AG09309 (cell line): ENCODE measurements at places on chromosomes 3 and 15.

- no peak for DNase-seq
Measured at GRCh38 chr3:162338514-162338913, 841.9 kb downstream of the OTOL1 start.

GRCh38 chr3:63993653-63994079 lies 29.6 kb downstream of the PSMD6 start:
- peak; percentile 46 for DNase-seq

DNA sequence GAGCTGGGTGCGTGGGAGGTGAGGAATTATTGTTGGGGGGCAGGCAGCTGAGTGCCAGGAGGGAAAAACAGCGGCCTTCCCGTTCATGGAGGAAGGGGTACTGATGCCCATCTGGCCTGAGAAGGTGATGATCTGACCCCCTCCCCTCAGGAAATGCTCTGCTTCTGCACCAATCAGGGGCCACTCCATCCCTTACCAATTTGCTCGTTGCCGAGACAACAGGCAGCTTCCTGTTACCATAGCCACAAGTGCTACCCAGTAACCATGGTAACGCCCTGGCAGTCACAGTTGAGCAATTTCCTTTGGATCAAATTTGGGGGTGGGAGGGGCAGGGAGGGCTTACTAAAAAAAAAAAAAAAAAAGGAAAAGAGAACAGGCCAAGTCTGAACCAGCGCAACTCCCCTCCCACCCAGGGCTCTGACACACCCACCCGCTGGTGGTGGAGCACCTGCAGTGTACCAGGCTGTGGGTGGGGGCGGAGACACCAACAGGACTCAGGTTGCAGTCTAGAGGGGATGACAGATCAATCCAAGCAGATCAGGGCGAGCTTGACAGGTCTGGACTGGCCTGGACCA lies 13.7 kb downstream of the CELF6 start:
- DNase-seq, result no peak

- DNase-seq, result peak; percentile 57
Measured at GRCh38 chr3:132595014-132595413, 2.1 kb upstream of the ACKR4 start.

DNA sequence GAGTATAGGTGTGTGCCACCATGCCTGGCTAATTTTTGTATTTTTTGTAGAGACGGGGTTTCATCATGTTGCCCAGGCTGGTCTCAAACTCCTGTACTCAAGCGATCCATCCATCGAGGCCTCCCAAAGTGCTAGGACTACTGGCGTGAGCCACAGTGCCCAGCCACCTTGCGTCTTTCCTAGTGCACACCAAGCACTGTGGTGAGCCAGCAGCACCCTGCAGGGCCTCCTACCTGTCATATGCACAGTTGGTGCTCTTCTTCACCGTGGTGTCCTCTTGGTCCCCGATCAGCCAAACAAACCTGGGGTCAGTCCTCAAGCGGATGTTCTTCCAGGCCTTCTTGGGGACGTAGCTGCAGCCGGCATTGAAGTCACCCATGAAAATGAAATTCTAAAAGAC lies 13.2 kb downstream of the DNASE1L3 start:
- DNase-seq, result no peak

GRCh38 chr3:27454461-27454860 lies 29.7 kb downstream of the SLC4A7 start:
- DNase-seq, result no peak

- DNase-seq, result no peak
Measured at GRCh38 chr3:17207979-17208378, 323.2 kb downstream of the PLCL2 start.

DNA sequence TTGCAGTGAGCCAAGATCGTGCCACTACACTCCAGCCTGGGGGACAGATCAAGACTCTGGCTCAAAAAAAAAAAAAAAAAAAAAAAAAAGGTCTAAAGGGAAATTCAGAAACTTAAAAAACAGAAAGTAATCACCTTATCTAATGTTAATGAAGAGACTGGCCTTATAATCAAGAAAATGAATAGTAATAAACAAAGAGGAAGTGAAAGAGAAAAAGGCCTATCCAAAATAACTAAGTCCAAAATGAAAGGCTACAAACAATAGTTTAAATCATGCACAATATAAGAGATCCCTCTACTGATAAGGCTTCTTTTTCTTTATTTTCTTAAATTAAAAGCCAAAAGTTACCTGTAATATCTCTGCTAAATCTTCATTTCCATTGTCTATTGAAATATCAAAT lies 37.1 kb upstream of the HDC start:
- DNase-seq, result no peak

GRCh38 chr3:137105277-137105977 lies 147.6 kb downstream of the IL20RB start:
- DNase-seq, result peak; percentile 27

DNA sequence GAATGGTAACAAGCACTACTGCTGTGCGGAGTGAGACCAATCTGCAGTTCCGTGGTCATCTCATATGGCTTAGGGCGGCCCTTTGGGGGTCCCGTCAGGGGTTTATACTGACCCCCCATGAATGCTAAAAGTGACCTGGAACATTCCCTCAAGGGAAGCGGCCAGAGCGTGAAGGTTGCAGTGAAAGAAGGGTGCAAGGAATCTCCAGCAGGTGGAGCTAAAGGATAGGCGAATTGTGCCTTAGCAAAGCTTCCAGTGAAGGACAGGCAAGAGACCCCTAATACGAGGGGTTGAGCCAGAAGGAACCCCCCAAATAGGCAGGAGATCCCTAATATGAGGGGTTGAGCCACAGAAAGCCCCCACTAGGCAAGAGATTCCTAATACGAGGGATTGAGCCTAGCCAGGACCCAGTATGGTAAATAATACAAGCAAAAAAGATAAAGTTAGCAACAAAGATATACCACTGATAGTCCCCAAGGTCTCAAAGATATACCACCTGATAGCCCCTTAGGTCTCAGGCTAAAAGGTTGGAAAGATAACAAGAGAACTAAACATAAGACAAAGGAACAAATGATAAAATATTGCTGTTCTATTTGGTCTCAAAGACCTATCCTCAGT lies 32.8 kb downstream of the ZNF589 start:
- DNase-seq, result no peak

DNA sequence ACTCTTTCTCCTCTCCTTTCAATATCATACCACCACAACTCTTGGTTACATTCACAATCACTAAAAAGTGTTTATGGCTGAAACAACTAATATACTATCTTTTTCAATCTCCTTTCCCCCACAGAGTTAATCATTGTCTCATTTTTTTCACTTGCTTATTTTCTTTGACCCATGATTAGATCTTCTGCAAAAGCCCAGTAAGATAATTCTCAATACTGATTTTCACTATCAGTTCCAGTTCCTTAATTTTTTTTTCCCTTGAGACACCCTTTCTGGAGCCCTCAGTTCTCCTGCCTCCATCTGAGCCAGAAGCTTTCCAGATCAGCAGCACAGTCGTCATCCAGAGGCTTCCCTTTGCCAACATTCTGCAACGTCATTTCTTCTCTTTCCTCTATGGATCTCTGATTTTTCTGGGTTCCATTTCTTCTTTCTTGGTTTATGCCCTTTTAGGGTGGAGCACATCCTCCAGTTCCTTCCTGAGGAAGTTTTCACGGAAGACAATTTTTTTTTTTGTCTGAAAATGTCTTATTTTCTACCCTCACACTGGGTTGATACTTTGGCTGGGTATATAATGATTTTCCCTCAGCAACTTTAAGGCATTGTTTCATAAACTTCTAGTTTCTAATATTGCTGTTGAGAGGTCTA lies 88.7 kb upstream of the C15orf39 start:
- no peak for DNase-seq

- DNase-seq, result no peak
Measured at GRCh38 chr3:67783281-67784250, 129.2 kb upstream of the SUCLG2 start.

DNA sequence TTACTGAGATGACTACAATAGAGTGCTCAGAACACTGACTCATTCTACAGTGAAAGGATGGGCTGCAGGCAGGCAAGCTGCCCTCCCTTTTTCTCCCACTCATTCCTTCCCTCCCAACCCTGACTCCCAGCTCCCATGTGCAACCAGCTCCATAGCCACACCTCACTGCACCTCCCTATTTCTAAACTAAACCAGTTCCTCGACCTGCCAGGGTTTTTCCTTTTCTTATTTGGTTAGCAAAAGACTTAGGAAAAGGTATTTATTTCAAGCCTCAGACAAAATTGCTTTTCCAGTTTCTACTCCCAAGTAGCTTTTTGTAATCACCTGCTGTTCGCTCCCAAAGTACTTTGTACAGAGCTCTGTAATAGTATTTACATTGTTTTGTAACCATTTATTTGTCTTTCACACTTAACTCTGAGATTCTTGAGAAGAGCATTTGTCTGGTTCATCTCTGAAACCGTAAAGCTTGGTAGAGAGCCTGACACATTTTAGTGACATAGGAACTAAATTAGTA lies 2.2 kb downstream of the AADAC start:
- no peak for DNase-seq

DNA sequence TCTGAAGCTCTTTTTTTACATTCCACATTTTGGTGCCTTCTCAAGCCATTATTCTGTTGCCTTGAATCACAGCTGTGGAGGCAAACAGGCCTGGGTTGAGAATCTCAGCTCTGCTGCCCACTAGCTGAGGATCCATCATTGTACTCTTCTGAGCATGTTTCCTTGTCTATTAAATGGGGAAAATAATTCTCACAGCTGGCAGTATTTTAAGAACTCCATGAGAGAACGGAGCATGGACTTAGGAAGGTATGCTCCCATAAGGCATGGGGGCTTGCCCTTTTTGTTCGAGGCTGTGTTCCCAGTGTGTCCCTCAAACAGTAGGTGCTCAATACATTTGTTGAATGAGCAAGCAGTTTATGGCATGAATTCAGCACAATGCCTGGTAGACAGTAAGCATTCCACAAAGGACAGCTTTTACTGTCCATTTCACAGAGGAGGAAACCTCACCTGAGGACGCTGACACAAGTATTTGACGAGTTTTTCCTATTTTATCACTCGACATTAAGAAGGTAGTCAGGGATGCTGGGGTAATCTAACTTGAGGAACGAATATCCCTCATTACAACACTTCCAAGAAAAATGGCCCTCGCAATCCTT lies 2.1 kb upstream of the PTPRG start:
- no peak for DNase-seq

- DNase-seq, result no peak
Measured at GRCh38 chr3:174247687-174248152, 611.4 kb upstream of the NAALADL2 start.

- no peak for DNase-seq
Measured at GRCh38 chr15:62211348-62211747, 46.3 kb upstream of the C2CD4B start.

DNA sequence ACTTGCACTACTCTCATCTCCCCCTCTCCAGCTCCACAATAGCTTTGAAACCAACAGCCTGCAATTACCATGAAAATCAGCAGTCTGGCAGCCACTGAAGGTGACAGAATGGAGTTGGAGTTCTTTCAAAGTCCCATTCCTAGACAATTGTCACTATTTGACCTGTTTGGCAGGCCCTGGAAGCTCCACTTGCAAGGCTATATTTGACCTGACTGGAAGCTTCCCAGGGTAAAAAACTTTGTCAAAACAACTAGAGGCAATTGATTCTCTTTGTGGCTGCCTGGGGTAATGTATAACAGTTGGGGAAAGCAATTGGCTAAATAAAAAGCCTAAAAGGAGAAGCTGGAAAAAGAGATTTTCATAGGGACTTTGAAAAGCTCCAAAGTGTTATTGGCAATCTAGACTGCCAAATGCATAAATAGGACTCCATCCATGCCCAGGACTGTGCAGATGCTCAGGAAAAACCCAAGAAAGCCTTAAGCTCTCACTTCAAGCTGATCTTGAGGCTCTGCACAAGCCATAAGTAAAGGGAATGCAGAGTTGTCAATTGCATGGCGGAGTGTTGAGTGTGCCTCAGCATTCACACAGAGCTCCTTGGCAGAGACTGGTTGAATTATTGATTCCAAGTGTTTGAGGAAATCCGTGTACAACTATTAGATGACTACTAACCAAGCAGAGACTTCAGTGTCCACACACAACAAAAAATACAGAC lies 18.3 kb downstream of the GREM1 start:
- no peak for DNase-seq

- peak; percentile 81 for DNase-seq
Measured at GRCh38 chr3:39639344-39640236, 169.8 kb upstream of the MYRIP start.

GRCh38 chr3:16836505-16837237 lies 48.1 kb upstream of the PLCL2 start:
- no peak for DNase-seq

DNA sequence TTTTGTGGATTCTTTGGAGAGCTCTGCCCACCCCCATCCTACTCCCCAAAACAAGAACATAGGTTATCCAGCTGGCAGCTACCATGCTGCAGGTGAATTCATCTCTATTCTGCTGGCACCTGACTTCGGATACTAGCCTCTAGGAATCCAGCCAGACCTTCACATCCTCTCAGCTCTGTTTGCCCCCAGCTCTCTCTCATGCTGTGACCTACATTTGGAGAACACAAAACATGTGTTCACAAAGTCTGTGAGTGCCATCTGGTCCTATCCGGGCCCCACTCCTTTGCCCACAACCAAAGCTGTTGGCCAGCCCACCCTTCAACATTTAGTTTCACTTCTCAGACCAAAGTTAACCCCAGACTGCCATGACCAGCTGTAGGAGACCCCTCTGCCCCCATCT lies 89.4 kb upstream of the C3orf80 start:
- no peak for DNase-seq

GRCh38 chr3:50212502-50212901 lies 7.4 kb downstream of the SLC38A3 start:
- DNase-seq, result no peak

- no peak for DNase-seq
Measured at GRCh38 chr3:148319960-148320359, 377.7 kb upstream of the AGTR1 start.

DNA sequence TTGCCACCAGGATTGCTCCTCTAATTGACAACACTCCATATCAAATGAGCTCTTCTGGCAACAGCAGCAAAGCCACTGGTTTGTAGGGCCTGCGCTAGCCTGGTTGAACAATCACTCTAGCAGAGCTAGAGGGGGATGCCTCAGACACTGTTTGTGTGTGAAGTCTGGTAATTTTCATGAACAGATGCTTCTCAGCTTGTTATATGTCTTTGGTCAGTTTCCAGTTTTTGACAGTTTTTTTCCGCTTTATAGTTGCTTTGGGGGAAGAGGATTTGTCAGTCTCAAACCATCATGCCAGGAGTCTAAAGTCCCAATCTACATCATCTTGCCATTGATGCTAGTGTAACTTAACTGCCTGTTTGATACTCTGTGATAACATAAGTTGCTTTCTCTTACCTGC lies 136.0 kb downstream of the HCN4 start:
- no peak for DNase-seq

DNA sequence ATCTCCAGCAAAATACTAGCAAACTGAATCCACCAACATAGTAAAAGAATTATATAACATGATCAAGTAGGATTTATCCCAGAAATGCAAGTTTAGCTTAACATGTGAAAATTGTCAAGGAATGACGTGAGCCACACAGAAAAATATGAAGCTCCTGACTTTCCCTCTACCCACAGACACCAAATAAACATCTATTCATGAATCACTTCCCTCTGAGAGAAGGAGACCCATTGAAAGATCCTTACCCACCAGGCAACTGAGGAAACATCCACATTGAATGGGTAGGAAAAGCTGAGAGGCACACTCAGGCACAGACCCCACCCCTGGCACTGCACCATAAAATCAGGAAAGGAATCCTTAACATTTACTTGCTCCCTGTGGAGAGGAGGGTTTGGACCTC lies 102.2 kb upstream of the MANF start:
- peak; percentile 2 for DNase-seq

- DNase-seq, result no peak
Measured at GRCh38 chr3:131729643-131730017, 226.9 kb upstream of the MRPL3 start.

- no peak for DNase-seq
Measured at GRCh38 chr3:37847689-37848088, 14.0 kb upstream of the CTDSPL start.

GRCh38 chr3:44482721-44483120 lies 5.3 kb upstream of the ZNF445 start:
- DNase-seq, result no peak
